Activated T-helper 1 cell treated with Interleukin-2 at 50 U/mL for 16 hours (primary cell): ENCODE measurements at places on chromosomes 7 and 10.
A peak's percentile ranks its signal among the peaks of the same experiment; 100 is the strongest.

- DNase-seq: no peak
Measured at GRCh38 chr7:136923111-136923667, 54.7 kb downstream of the CHRM2 start.

GRCh38 chr10:69458430-69459100, 7.3 kb downstream of the TSPAN15 start:
- no peak for DNase-seq

DNA sequence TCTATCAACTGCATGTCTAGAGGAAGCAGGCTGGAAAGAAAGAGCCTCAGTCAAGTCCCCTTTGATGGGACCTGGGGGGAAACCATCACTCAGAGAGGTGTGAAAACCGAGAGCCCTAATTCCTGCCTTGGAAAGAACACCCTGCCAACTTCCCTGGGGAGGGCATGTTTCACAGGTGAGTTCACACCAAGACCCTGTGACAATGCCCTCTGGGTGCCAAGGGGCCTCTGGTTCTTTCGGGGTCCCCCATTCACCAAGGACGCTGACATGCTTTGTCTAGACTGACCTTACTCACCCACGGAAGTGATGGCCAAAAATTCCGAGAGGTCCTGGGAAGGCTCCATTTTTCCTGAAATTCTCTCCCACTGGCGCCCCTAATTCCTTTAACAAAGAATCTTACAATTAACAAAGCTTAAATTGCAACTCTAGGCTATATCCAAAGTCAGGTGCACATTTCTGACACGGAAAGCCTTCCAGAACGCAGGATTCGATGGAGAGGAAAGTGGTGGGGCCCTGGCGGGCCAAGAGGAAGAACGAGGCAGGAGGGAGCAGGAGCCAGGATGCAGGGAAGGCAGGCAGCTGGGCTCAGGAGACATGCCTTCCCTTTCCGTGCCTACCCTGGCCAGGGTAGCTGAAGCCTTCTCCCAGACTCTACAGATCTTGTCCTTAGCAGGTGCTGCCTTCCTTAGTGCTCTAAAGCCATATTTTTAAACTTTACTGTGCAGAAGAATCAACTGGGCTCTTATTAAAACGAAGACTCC, 23.7 kb downstream of the VSTM4 start:
- DNase-seq: no peak

DNA sequence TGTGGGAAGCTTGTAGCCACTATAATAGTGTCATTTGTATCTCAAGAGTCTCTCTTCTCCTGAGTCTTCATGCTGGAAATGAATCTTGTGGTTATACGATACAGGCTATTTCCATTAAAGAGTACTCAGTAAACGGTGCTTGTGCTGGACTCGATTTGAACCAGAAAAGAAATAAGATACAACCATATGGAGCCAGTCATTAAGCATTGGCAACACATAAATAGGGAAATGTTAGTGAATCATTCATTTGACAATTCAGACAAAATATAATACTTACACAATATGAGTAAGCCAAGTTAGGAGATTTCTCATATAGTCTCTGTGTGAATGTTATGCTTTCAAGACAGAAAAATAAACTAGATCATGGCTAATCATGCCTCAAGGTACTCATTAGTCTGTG, 356.8 kb downstream of the PLXDC2 start:
- no peak for DNase-seq

- no peak for DNase-seq
Measured at GRCh38 chr7:49766966-49767365, 6.5 kb upstream of the VWC2 start.

DNA sequence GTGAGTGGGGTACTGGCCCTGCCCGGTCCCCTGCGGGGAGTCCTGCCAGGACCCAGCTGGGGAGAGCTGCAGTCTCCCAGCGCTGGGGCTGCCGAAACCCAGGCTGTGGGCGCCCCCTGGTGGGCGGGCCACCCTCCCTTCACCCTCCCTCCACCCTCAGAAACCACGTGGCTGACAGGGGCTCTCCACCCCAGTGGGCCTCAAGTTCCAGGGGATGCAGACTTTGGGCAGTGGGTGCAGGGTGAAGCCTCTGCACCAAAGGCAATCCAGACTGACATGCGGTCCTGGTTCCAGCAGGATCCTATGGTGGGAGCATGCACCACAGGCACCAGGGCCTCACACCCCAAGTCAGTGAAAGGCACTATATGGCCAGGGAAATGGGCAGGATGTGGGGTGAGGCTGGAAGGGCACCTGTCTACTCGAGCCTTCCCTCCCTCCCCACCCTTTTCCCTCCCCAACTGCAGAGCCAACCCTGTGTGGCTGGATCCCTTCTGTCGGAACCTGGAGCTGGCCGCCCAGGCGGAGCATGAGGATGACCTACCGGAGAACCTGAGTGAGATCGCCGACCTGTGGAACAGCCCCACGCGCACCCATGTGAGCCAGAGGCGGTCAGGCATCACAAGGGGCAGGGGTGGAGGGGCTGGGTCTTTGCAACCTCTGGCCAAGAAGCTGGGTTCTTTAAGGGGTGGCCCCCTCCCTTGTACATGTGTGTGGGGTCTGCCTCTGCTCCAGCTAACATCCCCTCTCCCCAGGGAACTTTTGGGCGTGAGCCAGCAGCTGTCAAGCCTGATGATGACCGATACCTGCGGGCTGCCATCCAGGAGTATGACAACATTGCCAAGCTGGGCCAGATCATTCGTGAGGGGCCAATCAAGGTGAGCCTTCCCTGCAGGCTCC, 38.8 kb downstream of the PSAP start:
- peak; percentile 69 for DNase-seq

GRCh38 chr10:24418532-24418931, 209.6 kb downstream of the KIAA1217 start:
- no peak for DNase-seq

GRCh38 chr10:83816942-83817341, 322.4 kb upstream of the GHITM start:
- no peak for DNase-seq

GRCh38 chr10:125260260-125260659, 99.9 kb upstream of the CTBP2 start:
- DNase-seq: no peak

DNA sequence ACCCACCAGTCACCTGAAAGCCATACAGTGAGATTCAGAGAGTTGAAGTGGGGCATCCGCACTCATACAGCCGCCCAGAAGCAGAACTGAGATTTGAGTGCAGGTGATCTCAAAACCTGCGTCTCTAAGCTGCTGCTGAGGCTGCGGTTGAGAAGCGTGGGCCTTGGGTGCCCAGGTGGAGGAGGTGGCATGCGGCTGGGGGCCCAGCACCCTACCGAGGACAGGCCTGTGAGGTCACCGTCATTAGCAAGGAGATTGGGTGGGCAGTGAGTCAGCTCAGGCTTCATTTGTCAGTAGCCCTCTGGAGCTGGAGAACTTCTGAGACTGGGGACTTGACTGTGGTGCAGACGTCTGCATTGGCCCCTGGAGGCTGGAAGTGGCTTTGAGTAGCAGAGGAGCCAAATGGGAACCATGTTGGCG, 29.8 kb downstream of the ZMIZ1 start:
- DNase-seq: no peak
